ENCODE measurements at places on chromosomes 7 and 10.
A peak's percentile ranks its signal among the peaks of the same experiment; 100 is the strongest.

- H3K4me3 ChIP-seq = no peak overlapping the region
- H3K4me1 ChIP-seq = no peaks in the 10 kb centered on the region
- no peaks in the 10 kb centered on the region for H3K36me3 ChIP-seq
- H3K27me3 ChIP-seq = no peaks in the 10 kb centered on the region
- no peak for DNase-seq
Observed at GRCh38 chr10:132111121-132111731, 45.5 kb downstream of the JAKMIP3 start.

GRCh38 chr10:31961277-31962074, 32.8 kb upstream of the ARHGAP12 start:
- H3K27me3 ChIP-seq = no peaks in the 10 kb centered on the region
- H3K36me3 ChIP-seq = no peaks in the 10 kb centered on the region
- peaks cover 12% of the 10 kb centered on the region for H3K4me1 ChIP-seq
- H3K4me3 ChIP-seq = no peak overlapping the region

GRCh38 chr7:50304911-50305582, 531 bp downstream of the IKZF1 start:
- H3K36me3 ChIP-seq = peaks cover 37% of the 10 kb centered on the region
- no peak for DNase-seq
- no peaks in the 10 kb centered on the region for H3K27me3 ChIP-seq
- peaks cover 55% of the 10 kb centered on the region for H3K4me1 ChIP-seq

DNA sequence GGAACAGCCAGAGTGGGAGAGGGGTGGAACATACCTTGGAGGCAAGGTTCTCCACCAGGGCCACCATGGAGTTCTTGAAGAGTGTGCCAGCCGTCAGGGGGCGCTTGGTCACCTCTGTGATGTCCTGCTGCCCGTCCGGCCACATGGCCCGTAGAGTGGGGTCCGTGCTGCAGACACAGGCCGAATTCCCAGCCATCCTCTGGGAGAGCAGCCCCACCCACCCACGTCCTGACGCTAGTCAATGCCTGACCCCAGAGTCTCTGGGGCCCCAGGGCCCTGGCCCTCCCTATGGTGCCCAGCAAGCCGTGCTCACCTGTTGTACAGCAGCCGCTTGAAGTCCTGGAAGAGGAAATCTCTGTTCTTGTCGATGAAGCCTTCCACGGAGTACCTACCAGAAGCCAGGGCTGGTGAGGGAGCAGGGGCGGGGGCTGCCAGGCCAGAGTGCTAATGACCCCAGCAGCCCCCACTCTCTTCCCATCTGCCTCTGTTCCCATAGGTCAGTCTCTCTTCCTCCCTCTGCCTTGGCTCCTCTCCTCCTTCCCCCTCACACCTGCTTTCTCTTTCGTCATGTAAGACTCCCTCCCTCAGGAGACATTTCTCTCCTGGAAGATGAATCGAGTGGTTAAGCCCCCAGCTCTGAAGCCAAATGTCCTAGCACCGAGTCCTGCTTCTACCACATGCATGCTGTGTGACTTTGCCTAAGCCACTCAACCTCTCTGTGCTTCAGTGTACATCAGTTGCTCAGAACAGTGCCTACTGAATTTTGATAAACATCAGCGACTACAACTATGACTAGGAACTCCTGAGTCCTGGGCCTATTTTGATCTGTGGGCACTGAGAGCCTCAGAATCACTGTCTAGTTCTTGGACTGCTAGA, 11.0 kb downstream of the MYO1G start:
- H3K4me3 ChIP-seq = no peak overlapping the region
- H3K27ac ChIP-seq = peak overlapping the region; percentile 10
- peaks cover 80% of the 10 kb centered on the region for H3K36me3 ChIP-seq
- no peaks in the 10 kb centered on the region for H3K27me3 ChIP-seq

- H3K27me3 ChIP-seq = no peaks in the 10 kb centered on the region
- no peak overlapping the region for H3K4me3 ChIP-seq
- no peak for DNase-seq
- no peaks in the 10 kb centered on the region for H3K36me3 ChIP-seq
Observed at GRCh38 chr10:36538953-36539586, 586.3 kb upstream of the ANKRD30A start.

GRCh38 chr7:127935847-127936376, 95.3 kb downstream of the LRRC4 start:
- H3K36me3 ChIP-seq = peaks cover 48% of the 10 kb centered on the region
- no peak for DNase-seq
- no peaks in the 10 kb centered on the region for H3K27me3 ChIP-seq
- H3K4me3 ChIP-seq = no peak overlapping the region
- H3K4me1 ChIP-seq = peaks cover 53% of the 10 kb centered on the region

- peak overlapping the region; percentile 81 for H3K4me3 ChIP-seq
- peaks cover 58% of the 10 kb centered on the region for H3K4me1 ChIP-seq
- H3K27ac ChIP-seq = peak overlapping the region; percentile 87
- no peaks in the 10 kb centered on the region for H3K27me3 ChIP-seq
Observed at GRCh38 chr10:3485057-3485686, 299.8 kb downstream of the KLF6 start.

DNA sequence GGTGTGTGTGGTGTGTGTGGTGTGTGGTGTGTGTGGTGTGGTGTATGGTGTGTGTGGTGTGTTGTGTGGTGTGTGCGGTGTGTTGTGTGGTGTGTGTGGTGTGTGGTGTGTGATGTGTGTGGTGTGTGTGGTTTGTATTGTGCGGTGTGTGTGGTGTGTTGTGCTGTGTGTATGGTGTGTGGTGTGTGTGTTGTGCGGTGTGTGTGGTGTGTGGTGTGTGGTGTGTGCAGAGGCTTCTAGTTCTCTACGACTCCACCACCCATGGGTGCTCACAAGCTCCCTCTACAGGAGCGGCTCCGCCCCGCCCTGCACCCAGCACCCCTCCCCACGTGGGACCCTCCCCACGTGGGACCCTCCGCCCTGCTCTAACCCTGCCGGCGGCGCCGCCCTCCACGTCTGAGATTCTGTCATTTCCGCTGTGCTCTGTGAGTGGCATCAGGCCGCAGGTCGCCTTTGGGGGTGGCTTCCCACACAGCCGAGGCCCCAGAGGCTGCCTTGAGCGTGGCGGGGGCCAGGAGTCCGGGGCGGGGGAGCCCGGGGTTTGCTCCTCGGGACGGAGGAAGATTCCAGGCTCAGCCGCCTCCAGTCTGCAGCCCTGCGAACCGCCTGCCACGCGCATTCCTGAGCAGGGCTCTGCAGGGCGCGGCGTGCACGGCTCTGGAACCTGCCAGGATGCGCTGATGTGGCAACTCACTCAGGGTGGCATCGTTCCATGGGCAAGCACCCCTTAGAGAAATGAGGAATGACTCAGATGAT, 37.0 kb upstream of the DNAJB6 start:
- H3K27ac ChIP-seq = no peak overlapping the region
- H3K4me1 ChIP-seq = peaks cover 19% of the 10 kb centered on the region
- H3K4me3 ChIP-seq = no peak overlapping the region

DNA sequence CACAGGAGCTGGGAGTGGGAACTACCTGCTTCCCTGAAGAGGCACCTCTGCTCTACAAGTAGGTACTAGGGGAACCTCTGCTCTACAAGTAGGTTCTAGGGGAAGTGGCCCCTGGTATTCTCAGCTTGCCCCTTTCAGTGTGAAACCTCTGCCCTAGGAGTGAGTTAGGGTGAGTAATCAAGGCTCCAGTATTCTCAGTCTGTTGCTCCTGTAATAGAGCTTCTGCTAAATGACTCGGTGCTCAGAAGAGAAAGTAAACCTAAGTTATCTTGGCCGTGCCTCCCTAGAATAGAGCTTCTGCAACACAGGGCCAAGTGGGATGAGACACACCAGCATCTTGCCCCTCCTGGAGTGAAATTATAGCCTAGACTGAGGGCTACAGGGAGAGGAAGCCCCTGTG, 13.4 kb upstream of the RASSF4 start:
- H3K36me3 ChIP-seq = no peaks in the 10 kb centered on the region
- DNase-seq = no peak

- no peak overlapping the region for H3K4me3 ChIP-seq
- no peaks in the 10 kb centered on the region for H3K36me3 ChIP-seq
- no peaks in the 10 kb centered on the region for H3K27me3 ChIP-seq
- no peak overlapping the region for H3K27ac ChIP-seq
- DNase-seq = no peak
Observed at GRCh38 chr7:110600956-110601355, 490.0 kb upstream of the LRRN3 start.

DNA sequence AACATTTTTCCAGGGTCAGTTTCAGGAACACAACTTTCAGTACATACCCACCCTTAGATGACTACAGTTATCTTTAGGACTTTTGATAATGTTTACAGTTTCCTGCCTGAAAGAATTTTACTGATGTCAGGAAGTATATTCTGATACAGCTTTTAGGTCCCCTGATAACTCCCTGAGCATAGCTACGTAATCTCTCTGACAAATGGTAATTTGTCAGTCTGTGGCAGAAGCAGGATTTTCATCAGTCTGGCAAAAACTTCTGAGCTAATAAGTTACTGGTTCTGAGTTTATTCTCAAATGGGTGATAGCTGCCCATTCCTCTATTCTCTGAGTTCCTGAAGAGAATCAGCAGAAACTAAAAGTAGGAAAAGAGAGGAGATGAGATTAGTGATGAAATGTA, 270.1 kb upstream of the MTPN start:
- no peaks in the 10 kb centered on the region for H3K4me1 ChIP-seq
- no peaks in the 10 kb centered on the region for H3K27me3 ChIP-seq
- no peaks in the 10 kb centered on the region for H3K36me3 ChIP-seq
- H3K4me3 ChIP-seq = no peak overlapping the region
- no peak overlapping the region for H3K27ac ChIP-seq

DNA sequence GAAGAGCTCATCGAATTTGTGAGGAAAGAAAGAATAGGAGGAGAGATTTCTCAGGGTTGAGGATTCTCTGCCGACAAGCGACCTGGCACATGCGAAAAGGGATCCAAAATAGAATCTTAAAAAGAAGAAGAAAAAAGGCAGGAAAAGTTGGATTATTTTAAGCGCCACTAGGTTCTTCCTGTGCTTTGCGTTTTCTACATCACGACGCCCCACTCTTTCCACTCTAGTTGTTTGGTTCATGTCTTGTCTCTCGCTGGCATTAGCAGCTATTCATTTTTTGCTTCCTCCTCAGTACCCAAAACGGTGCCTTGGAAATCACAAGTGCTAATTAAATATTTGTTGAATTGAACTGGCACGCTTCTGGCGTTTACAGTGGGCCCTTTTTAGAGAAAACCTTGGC, 674 bp upstream of the FRA10AC1 start:
- peaks cover 11% of the 10 kb centered on the region for H3K4me1 ChIP-seq
- H3K27ac ChIP-seq = no peak overlapping the region
- peaks cover 14% of the 10 kb centered on the region for H3K36me3 ChIP-seq
- H3K27me3 ChIP-seq = peaks cover 2% of the 10 kb centered on the region
- no peak for DNase-seq
- no peak overlapping the region for H3K4me3 ChIP-seq

DNA sequence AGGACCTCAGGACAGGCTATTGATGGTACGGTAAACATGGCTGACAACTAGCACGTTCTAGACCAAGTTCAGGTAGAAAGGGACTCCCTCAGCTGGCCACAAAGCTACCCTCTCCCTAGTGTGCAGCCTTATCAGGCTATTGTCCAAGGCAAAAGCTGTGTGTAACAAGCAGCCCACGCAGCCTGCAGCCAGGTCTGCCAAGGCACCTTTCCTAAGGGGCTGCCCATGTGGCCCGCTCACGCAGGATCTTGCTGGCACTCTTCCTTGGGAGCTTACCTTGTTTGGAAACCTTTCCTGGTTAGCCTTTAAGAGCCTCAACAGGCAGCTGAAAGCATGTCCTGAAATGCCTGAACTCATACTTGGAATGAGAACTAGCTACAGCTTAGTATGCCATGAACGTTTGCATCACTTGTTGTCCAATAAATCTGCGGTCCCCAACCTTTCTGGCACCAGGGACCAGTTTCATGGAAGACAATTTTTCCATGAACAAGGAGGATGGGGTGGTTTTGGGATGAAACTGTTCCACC, 51.7 kb downstream of the SYPL1 start:
- DNase-seq = no peak
- H3K36me3 ChIP-seq = peaks cover 1% of the 10 kb centered on the region
- H3K4me1 ChIP-seq = peaks cover 89% of the 10 kb centered on the region
- H3K27me3 ChIP-seq = no peaks in the 10 kb centered on the region

DNA sequence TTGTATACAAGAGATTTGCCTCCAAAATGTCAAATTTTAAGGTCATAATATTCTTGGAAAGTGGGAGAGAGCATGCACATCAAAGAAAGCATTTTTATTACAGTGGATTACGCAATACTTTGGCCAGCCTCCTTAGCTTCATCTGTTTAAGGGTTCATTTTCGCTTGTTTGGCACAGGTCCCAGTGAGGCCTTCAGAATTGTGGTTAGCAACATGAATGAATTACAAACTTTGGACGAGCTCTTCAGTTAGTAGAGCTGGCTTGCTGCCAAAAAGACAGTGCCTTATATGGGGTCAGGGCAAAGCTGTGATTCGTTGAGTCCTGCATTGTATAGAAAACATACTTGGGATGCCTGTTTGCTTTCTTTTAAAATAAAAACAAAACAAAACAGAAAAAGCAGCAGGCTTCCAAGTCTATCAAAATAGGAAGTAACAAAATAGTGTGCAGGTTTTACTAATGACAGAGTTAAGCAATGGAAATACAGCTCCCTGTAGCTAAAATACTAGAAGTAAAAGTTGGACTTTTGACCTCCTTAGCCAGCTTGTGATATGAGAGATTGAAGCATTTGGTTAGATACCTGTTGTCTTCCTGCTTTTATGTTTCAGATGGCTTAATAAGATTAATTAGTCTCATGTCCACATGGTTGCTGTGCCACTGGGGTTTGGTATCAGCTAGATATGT, 190.8 kb downstream of the MLLT10 start:
- no peak overlapping the region for H3K27ac ChIP-seq
- H3K4me3 ChIP-seq = no peak overlapping the region
- H3K27me3 ChIP-seq = no peaks in the 10 kb centered on the region

DNA sequence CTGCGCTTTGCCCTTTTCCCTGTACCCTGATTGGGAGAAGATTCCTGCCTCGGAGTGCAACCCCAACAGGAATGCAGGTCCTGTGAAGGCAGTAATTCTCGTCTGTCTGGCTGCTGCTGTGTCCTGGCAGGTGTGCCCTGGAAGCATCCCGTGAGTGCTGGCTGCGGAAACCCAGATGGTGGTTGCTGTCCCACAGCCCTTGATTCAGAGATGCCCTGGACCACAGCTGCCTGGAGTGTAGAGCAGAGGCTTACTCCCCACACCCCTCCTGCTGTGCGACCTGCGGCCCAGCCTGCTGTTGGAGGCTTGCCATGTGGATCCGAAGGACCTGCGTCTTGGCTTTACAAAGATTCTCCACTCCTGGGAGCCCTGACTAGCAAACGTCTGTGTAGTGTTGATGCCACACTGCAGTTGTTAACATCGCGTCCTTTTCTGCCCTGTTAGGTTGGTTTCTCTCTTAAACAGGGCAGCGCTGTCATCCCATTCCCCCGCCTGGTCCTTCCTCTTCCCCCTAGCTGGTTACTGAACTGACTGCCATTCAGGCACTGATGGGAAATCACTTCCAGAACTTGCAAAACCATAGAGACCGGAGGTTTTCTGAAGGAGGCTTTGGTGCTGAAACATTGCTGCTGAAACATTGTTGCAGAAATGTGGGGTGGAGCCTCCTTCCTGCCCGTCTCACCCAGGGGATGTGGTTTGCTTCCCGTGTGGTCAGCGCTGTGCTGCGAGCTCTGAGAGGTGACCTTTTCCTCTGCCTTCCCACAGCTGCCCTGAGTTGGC, 53.3 kb downstream of the DNAJB6 start:
- no peak overlapping the region for H3K27ac ChIP-seq
- no peak for DNase-seq
- H3K4me1 ChIP-seq = peaks cover 16% of the 10 kb centered on the region
- peaks cover 57% of the 10 kb centered on the region for H3K36me3 ChIP-seq
- H3K4me3 ChIP-seq = no peak overlapping the region

GRCh38 chr10:118590334-118590733, 5.1 kb downstream of the PRLHR start:
- no peaks in the 10 kb centered on the region for H3K4me1 ChIP-seq
- no peaks in the 10 kb centered on the region for H3K36me3 ChIP-seq
- H3K27ac ChIP-seq = no peak overlapping the region
- no peak overlapping the region for H3K4me3 ChIP-seq
- DNase-seq = no peak

GRCh38 chr10:118467200-118467599, 125.1 kb upstream of the FAM204A start:
- H3K4me1 ChIP-seq = no peaks in the 10 kb centered on the region
- H3K36me3 ChIP-seq = no peaks in the 10 kb centered on the region
- H3K4me3 ChIP-seq = no peak overlapping the region

Measured in activated B cell treated with CpG ODN at 0.5 μM for 24 hours (primary cell).